Cerebellar nuclear complex (tissue), 1 donor: ENCODE measurements at places on chromosomes 4 and X.

DNA sequence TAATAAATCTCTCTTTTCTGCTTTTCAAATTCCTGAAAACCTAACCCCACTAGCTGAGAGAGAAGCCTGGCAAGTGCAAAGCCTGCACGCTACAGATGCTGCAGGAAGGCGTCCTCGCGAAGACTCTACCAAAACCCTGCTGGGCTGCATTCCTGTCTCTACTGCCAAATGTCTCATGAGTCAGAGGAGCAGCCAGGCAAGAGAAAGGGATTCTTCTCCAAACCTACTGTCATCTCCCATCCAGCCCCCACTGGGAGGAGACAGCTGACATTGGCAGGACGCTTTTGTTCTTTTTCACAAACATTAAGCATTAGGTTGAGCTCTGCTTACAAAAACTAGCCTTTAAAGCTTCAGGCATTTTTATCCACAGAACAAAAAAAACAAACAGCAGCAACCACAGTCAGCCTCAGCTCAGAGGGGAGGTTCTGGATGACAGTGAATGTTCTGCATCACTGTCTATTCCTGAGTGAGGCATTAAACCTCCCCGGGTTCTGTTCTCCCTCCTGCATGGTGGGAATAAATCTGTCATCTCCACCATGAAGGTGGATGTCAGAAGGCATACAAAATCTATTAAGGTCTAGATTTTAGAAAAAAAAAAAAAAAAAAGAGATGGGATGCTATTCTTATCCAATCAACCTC, 18.0 kb downstream of the CRMP1 start:
- DNase-seq: peak; percentile 78

DNA sequence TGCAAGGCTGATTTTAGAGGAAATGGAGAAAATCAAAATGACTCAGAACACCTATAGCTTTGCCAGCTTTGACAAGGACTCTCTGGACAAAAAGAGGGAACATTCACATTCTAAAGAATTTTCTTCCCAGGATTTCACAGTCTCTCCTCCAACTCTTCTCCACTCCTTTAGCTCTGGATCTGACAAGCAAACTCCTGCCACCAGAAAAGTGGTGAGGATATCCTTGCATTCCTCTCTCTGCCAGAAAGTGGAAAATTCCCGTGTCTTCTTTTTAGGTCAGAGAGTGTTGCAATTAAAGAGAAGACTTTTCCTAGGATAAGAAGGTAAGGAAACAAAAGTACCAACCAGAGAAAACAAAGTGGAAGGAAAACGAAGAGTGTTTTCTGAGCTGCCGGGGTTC, 16.1 kb upstream of the PDGFRA start:
- DNase-seq: no peak

- no peak for DNase-seq
These were observed 3.5 kb upstream of the ARHGEF6 start for GRCh38 chrX:136784231-136784630.

DNA sequence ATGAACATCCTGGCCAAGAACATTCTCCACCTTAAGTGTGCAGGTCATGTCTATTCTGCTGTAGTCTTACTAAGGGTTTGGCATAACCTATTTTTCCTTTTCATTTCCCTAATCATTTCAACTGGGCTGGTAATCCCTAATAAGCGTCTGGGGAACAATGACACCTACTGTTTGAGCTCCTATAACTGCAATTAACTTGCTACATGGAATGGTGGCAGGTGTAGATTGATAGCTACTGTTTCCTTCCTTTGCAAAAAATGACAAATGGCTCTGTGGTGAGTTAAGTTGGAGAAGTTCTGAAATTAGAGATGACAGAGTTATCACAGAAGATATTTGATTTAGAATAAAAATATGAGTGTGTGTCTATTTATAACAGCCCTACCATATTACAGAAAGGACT, 104.5 kb upstream of the NAP1L5 start:
- DNase-seq: no peak

DNA sequence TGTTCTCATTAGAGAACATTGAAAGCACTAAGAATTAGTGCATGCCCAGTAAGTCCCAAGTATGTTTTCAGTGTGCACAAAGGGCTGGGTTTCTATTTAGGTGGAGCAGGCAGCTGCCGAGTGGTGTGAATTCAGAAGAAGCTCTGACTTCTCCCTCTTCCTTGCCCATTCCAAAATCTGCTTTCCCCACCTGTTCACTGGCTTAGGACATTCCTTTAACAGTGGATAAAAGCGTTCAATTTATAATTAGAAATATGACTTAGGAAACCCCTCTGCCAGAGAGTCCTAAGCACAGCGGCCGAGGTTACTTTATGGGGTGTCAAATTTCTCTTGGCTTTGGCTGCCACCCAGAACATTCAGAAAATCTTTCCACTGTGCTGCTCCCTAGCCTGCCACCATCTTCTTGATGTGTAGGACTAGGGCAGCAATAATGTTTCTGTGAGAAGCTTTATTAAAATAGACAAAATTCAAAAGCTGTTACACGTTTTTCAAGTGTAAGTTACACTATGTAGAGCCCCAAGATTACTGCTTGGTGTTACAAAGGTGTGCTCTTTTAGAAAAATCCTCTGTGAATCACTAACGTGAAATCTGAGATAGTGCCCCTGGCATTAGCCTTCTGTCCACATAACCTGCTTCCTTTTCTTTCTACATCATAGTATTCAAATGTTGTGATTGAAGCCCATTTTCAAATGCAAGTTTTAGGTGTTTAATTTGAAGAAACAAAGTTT, 191.6 kb upstream of the ANKRD50 start:
- no peak for DNase-seq

- DNase-seq: no peak
These were observed 79.7 kb downstream of the SEL1L3 start for GRCh38 chr4:25783126-25783525.

GRCh38 chr4:114304046-114304445, 294.6 kb upstream of the UGT8 start:
- no peak for DNase-seq

DNA sequence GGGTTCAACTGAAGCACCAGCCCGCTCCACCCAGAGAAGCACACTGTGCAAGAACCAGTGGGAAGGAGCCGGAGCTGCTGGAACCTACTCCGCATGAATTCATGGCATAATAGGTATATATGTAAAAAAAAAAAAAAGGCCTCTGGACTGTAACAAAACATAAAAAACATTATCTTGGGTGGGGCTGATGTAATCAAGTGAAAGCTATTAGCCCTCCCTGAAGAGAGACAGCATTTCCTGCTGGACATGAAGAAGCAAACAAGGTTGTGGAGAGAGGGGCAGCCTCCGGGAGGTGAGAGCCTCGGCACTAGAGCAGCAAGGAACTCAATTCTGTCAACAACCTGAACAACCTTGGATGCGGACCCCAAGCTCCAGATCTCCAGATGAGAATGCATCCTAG, 50.7 kb downstream of the PLAC1 start:
- no peak for DNase-seq

GRCh38 chr4:184384810-184385557, 89.4 kb downstream of the IRF2 start:
- no peak for DNase-seq

DNA sequence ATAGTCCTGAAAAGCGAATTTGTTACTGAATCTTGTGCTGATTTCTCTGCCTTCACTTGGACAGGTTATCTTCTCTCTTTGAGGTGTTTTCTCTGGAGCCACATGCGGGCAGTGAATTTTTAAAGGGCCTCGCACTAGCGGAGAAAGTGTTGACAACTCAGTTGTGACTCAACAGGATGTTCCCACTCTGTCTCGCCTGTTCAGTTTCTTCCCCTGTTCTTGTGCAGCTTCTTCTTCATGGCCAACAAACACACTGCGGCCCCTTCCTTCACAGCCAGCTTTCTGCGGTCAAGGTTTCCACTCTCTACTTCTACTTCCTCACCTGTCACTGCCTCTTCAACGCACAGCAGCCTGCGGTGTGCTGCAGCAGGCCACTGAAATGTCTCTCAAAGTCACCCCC, 1.1 kb upstream of the SHROOM4 start:
- DNase-seq: no peak

DNA sequence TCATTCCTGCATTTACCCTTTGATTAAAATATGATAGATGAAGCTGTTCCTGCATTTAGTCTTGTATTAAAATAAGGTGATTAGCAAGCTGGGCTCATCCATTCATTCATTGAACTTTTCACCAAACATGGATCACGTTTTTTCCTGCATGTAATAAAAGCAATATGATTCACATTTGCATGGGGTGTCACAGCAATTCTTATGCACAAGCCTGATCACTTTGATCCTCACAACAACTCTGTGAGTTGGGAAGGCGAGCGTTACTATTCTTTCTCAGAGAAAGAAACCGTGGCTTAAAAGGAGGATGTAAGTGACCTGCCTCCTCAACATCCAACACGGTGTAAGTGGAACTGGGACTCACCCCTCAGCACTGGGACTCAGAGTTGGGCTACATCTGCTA, 20.0 kb downstream of the CHRNA9 start:
- no peak for DNase-seq
